ENCODE measurements at places on chromosomes 16 and 17. TPM values are rescaled to one million over a fixed set of nuclear protein-coding genes. Genes with fewer than 3 reads are reported as not detected.

SLC6A4 gene
- polyA plus RNA-seq = not detected

TEKT5 gene
- polyA plus RNA-seq = not detected

CIITA gene
- 143 TPM for polyA plus RNA-seq

CHD9NB gene
- not detected for polyA plus RNA-seq

HIGD1B gene
- not detected for polyA plus RNA-seq

Data from naive B cell (primary cell).